ENCODE measurements at places on chromosomes 3 and 15. TPM values are rescaled to one million over a fixed set of nuclear protein-coding genes. Genes with fewer than 3 reads are reported as not detected.

DNA sequence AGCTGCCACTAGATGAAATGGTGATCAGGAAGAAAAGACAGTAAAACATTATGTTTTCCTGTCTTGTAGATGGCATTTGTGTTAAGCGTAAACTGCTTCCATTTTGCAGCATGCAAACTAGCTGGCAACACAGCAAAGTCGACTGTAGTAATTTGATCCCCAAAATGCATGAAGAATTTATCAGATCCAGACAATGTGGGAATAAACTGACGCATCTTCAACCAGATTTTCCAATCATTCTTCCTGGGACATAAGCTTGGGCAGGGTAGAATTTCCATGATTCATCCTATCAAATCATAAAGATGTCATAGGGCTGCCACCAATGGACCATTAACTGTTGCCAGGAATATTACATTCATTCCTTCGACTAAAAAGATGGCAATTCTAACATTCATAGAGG, 260.3 kb downstream of the ERC2 start:
- no peak overlapping the region for H3K4me3 ChIP-seq
- no peak for DNase-seq

The KNG1 gene
- 88.9 TPM for total RNA-seq

- no peak for DNase-seq
- H3K4me1 ChIP-seq, result no peaks in the 10 kb centered on the region
- no peak overlapping the region for H3K4me3 ChIP-seq
- H3K27ac ChIP-seq, result no peak overlapping the region
- H3K27me3 ChIP-seq, result no peaks in the 10 kb centered on the region
- no peaks in the 10 kb centered on the region for H3K36me3 ChIP-seq
Measured at GRCh38 chr15:48675436-48675835, 29.9 kb upstream of the FBN1 start.

GRCh38 chr15:42080186-42080918, 14.0 kb downstream of the PLA2G4D start:
- H3K4me3 ChIP-seq, result no peak overlapping the region
- H3K27ac ChIP-seq, result no peak overlapping the region
- peak; percentile 53 for DNase-seq
- H3K4me1 ChIP-seq, result no peaks in the 10 kb centered on the region
- no peaks in the 10 kb centered on the region for H3K27me3 ChIP-seq

- no peaks in the 10 kb centered on the region for H3K27me3 ChIP-seq
- H3K36me3 ChIP-seq, result no peaks in the 10 kb centered on the region
- H3K4me3 ChIP-seq, result no peak overlapping the region
- H3K27ac ChIP-seq, result peak overlapping the region; percentile 84
- H3K4me1 ChIP-seq, result peaks cover 46% of the 10 kb centered on the region
Measured at GRCh38 chr3:193782276-193782647, 189.3 kb downstream of the OPA1 start.

GRCh38 chr3:126995254-126995780, 12.4 kb downstream of the PLXNA1 start:
- DNase-seq, result no peak
- H3K4me1 ChIP-seq, result no peaks in the 10 kb centered on the region
- H3K36me3 ChIP-seq, result no peaks in the 10 kb centered on the region
- H3K27me3 ChIP-seq, result no peaks in the 10 kb centered on the region
- no peak overlapping the region for H3K27ac ChIP-seq

DNA sequence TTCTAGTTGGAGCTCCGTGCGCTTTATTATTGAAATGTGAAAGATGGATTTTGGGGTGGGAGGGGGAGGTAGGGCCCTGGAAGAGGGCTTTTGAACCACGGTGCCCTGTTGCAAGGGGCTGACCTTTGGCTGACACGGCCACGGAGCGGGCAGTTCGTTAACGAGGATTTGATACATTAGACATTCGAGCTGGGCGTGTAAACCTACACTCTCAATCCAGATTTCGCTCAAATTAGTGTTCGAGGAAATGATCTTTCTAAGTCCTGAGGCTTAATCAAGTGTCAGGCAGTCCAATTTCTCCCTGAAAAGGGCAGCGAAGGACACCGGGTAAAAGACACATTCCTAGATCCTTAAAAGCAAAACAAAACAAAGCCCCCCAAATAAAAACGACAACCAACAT, 13.0 kb downstream of the ZIC1 start:
- H3K4me3 ChIP-seq, result no peak overlapping the region
- peaks cover 99% of the 10 kb centered on the region for H3K27me3 ChIP-seq
- H3K27ac ChIP-seq, result no peak overlapping the region
- DNase-seq, result no peak
- no peaks in the 10 kb centered on the region for H3K36me3 ChIP-seq

- H3K4me3 ChIP-seq, result no peak overlapping the region
- H3K27ac ChIP-seq, result no peak overlapping the region
- no peaks in the 10 kb centered on the region for H3K36me3 ChIP-seq
- no peaks in the 10 kb centered on the region for H3K27me3 ChIP-seq
Measured at GRCh38 chr3:160665231-160665630, 11.7 kb upstream of the ARL14 start.

DNA sequence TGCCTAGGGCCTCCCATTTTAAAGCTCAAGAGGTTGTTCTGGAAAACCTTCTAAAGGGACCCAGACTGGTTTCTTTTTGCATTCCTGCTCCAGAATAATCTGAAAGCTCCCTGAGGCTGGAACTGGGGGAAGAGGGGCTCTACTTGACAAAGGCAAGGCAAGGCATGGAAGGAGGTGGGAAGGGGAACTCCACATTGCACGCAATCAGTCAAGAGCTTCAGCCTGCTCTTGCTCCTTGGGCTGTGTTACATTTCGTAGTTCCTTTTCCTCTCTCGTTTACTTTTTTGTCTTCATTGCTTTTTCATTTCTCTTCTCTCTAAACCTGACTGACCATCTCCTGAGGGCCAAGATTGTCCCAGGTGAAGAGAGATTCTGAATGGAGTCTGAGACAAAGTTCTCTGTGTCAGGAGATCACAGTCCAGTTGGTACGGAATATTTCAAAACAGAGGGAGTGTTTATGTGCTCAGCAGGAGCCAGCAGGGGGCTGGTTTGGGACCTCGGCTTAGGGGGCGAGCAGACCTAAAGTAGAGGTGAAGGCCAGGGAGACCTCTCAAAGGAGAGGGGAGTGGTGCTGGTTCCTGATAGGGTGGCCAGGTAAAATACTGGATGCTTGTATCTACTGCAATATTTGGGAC, 6.0 kb upstream of the KCTD6 start:
- no peak overlapping the region for H3K4me3 ChIP-seq
- no peaks in the 10 kb centered on the region for H3K27me3 ChIP-seq
- no peak for DNase-seq

GRCh38 chr3:170555329-170555728, 30.5 kb downstream of the SLC7A14 start:
- no peaks in the 10 kb centered on the region for H3K27me3 ChIP-seq
- H3K4me1 ChIP-seq, result no peaks in the 10 kb centered on the region
- no peaks in the 10 kb centered on the region for H3K36me3 ChIP-seq
- DNase-seq, result no peak
- no peak overlapping the region for H3K4me3 ChIP-seq
- H3K27ac ChIP-seq, result no peak overlapping the region

GRCh38 chr3:61961900-61962299, 400.5 kb downstream of the PTPRG start:
- DNase-seq, result no peak
- H3K36me3 ChIP-seq, result no peaks in the 10 kb centered on the region
- H3K27me3 ChIP-seq, result no peaks in the 10 kb centered on the region
- no peak overlapping the region for H3K27ac ChIP-seq
- no peak overlapping the region for H3K4me3 ChIP-seq
- H3K4me1 ChIP-seq, result no peaks in the 10 kb centered on the region

All from hepatocyte (in vitro differentiated cells).